ENCODE measurements at places on chromosomes 12 and 14.

DNA sequence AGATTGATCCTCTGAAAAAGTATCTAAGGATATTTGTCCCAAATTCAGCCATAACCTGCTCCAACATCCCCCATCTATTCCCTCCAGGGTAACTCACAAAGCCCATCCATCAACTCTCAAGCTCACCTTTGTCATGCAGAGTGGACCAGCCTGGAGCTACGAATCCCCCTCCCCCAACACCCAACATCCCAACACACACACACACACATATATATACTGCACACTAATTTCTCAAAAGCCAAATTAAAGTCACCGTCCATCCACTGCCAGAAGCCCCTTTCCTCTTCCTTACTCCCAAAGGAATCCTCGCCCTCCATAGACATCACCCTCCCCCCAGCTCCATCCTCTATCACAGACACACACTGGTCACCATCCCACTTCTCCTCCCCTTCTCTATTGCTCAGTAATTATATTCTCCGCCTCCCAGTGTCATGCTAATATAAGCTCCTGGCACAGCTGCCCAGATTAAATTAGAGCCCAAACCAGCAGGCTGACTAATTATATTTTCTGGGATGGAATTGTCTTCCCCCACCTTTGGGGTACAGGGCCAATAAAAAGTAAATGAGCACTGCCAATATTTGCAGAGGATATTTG, 13.5 kb upstream of the TESPA1 start:
- no peak for DNase-seq

GRCh38 chr12:121712190-121712460, 427 bp upstream of the TMEM120B start:
- DNase-seq: no peak

- DNase-seq: no peak
These were observed 377 bp upstream of the TIMELESS start for GRCh38 chr12:56449622-56449984.

DNA sequence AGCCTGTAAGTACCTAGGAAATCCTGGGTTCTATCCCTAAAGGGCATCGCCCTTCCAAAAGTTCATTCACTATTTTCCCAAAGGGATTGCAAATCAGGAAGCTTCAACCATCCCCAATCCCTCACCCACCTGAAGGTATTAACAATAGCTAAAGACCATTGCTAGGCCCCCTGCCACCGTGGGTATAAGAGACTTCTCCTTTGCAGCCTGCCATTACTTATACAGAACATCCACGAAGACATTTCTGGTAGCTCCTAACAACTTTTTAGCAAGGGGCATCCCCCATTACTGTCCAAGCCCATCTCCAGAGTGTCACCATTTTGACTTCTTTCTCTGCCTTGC, 384 bp upstream of the SMUG1 start:
- DNase-seq: no peak

- peak; percentile 79 for DNase-seq
These were observed at the start of gene DGLUCY for GRCh38 chr14:91113829-91114078. DGLUCY (plus strand) TSS chr14:91114073; CDS start chr14:91160295, 46,222 bp downstream.

DNA sequence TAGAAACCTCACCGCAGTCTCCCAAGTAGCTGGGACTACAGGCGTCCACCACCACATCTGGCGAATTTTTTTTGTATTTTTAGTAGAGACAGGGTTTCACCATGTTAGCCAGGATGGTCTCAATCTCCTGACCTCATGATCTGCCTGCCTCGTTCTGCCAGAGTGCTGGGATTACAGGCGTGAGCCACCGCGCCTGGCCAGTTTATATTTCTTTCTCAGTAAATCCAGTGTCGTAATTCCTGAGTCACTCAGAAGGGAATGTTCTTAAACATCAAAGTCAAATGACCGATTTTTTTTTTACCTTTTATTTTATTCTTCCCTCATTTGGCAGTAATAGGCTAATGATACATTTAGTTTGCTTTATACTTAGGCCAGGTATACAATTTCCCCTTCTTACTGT, 80.5 kb downstream of the FBXO33 start:
- DNase-seq: no peak

GRCh38 chr14:66746316-66747006, 238.5 kb downstream of the GPHN start:
- no peak for DNase-seq

DNA sequence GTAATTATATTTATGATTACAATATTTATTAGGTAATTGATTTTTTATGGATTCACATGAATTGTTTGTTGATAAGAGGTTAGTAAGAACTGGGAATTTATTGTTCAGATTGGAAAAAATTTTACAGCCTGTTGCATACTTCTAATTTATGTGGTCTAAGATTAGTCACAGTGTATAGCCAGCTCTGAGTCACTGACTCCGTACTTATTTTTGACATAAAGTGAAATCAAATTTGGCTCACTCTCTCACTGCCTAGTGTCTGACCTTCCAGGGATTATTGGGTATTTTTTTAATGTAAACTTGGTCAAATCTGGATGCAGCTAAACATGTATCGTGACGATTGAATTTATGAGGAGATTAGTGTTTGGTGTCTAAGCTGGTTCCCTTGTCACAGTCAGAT, 109.3 kb downstream of the PTPRQ start:
- DNase-seq: no peak

DNA sequence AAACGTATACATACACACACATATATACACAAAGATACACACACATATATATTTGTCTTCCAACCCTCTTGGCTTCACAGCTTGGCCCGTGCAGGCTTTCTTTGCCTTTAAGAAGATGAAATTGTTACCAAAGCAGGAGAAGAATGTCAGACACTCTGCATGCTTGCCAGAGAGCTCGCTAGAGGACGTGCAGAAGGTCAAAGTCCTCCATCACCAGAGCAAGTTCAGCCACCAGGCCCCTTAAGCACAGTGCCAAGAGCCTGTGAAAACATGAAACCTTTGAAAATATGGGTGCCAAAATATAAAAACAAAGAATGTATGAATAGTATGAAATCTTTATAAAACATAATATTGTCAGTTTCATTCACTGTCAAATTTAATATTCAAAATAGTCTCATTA, 14.9 kb upstream of the MCRS1 start:
- no peak for DNase-seq

DNA sequence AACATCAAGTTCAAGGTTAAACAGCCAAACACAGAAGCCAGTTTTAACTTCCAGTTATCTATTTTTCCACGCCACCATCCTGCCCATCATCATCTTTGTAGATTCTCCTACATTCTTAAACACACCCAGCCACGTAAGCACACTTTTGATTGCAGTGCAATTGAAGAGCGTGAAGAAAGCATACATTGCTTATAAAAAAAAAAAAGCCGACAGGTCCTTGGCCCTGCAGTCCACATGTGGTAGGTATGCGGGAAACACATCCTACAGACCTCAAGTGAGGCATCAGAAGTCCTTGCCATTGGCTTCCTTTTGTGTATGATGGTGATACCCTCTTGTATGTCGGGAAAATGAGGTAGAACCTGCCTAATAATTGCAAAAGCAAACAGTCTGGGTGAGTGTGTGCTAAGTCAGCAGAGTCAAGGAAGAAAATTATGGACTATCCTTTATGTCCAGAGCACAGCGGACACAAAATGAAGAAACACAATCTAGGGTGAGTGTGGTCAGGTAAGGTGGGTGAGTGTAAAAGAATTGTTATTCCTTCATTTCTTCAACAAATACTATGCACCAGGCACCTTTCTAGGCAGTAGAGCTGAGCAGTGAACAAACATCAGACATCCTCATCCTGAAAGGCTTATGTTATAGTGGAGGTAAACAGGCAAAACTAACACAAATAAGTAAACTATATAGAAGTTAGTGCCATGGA, 51.5 kb downstream of the EID3 start:
- no peak for DNase-seq

DNA sequence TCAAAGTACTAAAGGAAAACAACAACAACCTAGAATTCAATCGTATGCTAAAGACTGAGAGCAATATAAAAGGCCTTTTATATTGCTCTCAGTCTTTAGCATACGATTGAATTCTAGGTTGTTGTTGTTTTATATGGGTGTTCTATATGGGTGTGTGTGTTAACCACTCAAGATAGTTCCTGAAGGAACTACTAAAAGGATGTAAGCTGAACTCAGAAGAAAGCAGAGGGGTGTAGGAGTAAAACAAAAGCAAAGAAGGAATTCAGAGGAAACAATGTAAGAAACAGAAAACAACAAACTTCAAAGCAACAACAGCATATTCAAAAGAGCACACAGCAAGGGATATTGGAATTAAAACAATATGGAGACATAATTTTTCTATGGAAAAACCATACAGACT, 5.4 kb downstream of the ZNF891 start:
- no peak for DNase-seq

DNA sequence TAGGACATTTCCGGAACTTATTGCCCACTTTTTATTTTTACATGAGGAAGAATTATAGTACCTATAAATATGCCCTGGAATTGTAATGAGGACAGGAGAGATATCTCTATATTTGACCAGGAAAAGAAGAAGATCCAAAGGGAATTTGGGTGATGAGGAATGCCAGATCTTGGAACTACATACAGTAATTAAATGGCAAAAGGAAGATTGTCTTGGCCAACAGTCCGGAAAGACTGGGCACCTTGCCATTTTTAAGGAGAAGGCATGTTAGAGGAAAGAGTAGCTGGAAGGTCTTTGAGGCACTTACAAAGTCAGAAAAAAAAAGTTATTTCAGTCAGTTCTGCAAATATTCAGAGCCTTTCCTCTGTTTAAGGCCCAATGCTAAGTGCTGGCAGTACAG, 616.4 kb downstream of the MED13L start:
- DNase-seq: no peak

DNA sequence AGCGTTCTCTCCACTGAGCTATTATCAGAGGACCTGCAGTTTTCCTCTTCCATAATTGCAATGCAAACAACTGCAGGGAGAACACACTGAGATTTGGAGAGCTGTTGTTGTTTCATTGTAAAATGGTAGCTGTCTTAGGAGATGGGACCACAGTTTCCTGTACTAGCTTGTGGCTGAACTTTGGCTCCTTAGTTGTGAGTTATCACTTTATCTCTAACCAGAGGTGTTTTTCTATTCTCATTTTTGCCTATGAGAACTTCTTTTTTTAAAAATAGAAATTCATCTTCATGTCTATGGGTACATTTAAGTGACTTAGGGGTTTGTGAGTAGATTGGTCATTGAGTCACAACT, 216.5 kb downstream of the SLC38A4 start:
- no peak for DNase-seq
